ENCODE measurements at places on chromosomes 1 and 21.

- DNase-seq, result peak; percentile 90
Measured at GRCh38 chr1:236795757-236796667, 920 bp downstream of the MTR start.

GRCh38 chr1:76300556-76300955 lies 226.0 kb downstream of the ST6GALNAC3 start:
- no peak for DNase-seq

DNA sequence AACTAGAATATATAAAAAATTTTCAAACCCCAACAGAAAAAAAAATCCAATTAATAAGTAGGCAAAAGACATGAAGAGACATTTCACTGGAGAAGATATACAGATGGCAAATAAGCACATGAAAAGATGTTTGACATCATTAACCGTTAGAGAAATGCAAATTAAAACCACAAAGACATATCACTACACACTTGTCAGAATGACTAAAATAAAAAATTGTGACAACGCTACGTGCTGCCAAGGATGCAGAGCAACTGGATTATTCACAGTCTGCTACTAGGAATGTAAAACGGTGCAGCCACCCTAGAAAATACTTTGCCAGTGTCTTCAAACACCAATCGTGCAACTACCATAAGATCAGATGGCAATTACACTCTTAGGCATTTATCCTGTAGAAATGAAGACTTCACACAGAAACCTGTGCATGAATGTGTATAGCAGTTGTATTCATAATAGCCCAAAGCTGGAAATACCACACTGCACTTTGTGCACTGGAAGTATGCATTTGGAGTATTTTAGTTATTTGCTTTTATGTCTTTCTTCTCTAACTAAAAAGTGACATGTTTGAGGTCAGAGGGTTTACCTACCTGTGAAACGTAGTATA lies 75.3 kb upstream of the PALMD start:
- no peak for DNase-seq

- peak; percentile 64 for DNase-seq
Measured at GRCh38 chr1:151739590-151740355, 18.5 kb downstream of the RIIAD1 start.

DNA sequence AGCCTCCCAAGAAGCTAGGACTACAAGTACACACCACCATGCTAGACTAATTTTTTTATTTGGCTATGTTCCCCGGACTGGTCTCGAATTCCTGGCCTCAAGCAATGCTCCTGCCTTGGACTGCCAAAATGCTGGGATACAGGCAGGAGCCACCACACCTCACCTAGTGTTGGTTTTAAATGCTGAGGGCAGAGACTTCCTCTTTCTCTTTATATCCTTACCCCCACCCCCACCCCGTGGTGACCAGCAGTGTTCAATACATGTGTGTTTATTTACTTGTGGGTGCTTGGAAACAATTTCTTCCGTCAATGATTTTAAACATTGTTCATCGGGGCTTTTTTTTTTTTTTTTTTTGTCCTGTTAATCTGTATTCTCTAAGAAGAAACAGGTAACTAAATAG lies 158.9 kb downstream of the ZBTB18 start:
- no peak for DNase-seq

GRCh38 chr1:54742282-54742681 lies 22.0 kb downstream of the PARS2 start:
- peak; percentile 61 for DNase-seq

- no peak for DNase-seq
Measured at GRCh38 chr1:54595956-54596498, 27.3 kb downstream of the FAM151A start.

DNA sequence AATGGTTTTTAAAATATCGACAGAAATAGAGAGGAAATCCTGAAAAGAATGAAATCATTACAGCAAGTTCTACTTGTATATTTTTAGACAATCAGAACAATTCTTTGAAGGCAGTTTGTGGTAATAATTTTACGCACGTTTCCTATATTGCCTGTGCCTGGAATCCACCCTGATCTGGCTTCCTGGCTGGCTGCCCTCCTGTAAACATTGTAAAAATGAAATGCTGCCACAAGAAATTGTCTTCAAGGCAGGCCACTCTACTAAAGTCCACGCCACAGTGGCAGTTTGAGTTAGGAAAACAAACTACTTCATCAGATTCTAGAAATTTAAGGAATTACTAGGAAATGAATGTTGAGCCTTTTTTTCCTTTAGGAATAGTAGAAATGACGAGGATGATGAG lies 454.5 kb upstream of the NR5A2 start:
- DNase-seq, result no peak

- no peak for DNase-seq
Measured at GRCh38 chr1:158179301-158180041, 1.2 kb upstream of the CD1D start.

DNA sequence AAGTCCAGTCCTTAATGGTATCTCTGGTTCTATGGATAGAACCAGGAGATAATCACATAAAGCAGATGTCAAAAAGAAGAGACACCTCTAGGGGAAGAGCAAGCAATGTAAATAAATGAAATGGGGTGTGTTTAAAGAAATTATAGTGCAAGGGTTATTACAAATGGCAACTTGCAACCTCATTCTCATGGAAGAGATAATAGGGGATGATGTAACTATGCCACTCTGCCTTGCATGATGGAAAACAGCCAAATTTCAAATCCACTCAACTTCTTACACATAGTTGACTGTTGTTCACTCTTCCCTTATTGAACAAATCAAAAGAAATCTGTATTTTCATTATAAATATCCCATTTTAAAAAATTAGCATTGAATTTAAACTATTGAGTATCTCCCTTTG lies 274.0 kb upstream of the TMPRSS15 start:
- DNase-seq, result no peak

- DNase-seq, result no peak
Measured at GRCh38 chr1:51867479-51868232, 10.9 kb downstream of the NRDC start.

DNA sequence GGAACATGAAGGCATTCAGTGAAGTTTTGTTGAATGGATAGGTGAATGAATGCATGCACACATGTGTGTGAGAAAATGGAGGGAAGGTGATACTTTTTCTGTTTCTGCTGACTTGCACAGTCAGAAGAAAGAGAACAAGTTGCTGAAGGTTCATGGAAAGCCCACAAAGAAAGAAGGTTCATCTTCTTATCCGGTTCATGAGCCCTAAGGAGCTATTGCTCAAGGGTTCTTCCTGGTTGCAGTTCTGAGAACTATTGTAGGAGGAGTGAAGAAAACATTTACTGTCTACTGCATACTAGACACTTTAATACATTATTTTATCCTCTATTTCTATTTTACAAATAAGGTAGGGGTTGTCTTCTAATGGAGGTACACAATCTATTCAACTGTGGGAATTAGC lies 13.4 kb upstream of the NIBAN1 start:
- DNase-seq, result no peak

DNA sequence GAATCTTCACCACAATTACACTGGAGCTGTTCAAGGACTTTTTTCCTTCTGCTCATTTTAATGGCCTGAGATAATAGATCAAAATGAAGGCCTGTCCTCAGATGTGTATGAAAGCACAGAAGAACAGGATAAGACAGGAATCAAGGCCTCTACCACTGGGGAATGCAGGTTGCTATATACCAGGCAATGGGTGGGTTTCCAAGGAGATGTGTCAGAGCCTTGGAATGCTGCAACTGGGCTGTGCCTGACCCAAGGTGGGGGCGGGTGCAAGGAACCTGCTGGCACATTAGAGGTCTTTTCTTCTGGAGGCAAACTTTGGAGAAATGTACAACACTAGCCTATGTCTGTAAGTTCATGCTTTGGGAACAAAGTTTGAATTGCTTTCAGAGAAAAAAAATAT lies 21.7 kb upstream of the LAMC2 start:
- no peak for DNase-seq

- no peak for DNase-seq
Measured at GRCh38 chr1:154337253-154337894, 12.0 kb downstream of the ATP8B2 start.

- no peak for DNase-seq
Measured at GRCh38 chr1:214120951-214121350, 133.2 kb downstream of the PROX1 start.

DNA sequence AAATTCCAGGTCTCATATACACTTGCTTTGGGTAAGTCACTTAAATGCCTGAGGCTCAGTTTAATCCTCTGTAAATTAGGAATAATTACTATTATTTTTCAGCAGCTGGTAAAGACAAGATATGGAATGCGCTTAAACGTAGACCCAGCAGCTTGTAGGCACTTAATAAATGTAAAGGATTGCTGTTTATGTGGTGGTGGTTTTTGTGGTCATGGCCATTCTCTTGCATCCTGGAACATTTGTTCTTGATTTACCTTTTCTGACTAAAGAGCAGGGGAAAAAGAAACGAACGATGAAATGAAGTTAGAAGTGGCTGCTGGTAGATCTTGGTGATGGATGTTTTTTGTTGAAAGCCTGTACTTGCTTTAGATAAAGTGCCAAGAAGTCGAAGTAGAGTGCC lies 195.0 kb upstream of the FOXD3 start:
- no peak for DNase-seq

- no peak for DNase-seq
Measured at GRCh38 chr1:166182281-166182680, 15.5 kb upstream of the FAM78B start.

DNA sequence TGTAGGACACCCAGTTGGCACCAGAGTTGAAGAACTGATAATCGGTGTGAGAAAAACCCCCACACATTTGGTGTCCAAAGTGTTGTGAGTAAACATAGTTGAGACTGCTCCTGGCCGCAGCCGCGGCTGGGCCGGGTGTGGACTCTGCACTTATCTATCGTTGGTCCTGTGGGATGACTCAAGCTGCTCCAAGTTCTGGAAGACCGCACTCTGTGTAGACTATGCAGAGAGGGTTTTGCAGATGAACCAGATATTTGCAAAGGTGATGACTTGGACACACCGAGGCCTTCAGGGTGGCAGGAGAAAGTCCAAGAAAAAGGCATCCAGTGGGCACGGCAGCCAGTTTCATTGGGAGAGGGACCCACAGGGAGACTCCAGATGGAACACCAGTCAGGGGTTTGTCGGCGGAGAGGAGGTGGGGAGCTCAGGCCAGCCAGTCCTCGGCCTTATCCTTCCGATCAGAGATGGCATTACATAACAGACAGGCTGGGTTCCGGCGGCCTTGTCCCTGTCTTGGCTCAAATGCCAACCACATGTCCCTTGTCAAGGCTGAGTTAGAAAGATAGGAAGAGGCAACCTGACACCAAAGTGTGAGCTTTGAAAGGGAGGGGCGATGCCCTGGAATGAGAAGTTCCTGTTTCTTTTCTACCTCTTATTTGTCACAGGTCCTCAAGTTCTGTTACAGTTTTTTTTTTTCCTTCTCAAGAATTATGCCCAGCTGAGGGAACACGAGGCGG lies 21.1 kb downstream of the C2CD2 start:
- no peak for DNase-seq

- DNase-seq, result peak; percentile 2
Measured at GRCh38 chr1:205565799-205566198, 61.3 kb downstream of the CDK18 start.

DNA sequence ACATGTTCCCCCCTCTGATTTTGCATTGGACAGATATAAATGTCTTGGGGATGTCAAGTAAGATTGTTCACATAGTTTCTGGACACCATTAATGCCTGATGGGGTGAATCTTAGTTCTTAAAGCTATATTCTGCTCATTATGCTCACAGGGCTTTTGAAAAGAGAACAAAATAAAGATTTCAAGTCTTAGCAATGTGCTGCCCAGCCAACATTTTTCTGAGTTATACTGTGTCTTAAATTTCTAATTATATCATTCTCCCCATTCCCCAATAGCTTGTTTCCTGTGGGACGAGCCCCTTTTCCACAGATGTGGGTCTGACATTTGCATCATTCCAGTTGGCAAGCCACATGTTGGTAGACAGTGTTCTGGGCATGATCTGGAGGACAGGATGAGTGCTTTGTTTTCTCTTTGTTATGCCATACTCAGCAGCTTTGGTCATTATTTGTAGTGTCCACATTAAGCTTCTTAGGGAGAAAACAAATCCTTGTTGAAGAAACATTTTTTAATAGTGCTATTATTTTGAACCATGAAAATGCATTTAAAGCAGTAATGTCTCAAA lies 32.8 kb downstream of the MTARC1 start:
- peak; percentile 29 for DNase-seq

- DNase-seq, result no peak
Measured at GRCh38 chr1:197465528-197466327, 197.7 kb downstream of the CRB1 start.

GRCh38 chr1:24735509-24736375 lies 9.5 kb upstream of the CLIC4 start:
- DNase-seq, result no peak

DNA sequence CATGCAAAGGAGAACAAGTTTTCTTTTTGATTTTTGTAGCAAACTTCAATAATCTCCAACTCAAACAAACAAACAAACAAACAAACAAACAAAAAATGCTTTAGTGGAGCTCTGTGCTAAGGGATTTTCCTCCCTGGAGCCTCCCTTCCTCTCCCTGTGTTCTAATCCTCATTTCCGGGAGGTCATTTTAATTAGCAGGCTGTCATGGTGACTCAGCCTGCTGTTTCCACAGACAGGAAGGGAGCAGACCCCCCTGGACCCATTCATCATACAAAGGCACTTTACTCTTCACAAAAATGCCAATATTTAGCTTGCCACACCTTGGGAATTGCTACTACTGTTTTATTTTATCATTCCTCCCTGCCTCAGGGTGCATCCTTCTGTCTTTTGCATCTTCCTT lies 61.0 kb upstream of the SPATA6 start:
- no peak for DNase-seq

DNA sequence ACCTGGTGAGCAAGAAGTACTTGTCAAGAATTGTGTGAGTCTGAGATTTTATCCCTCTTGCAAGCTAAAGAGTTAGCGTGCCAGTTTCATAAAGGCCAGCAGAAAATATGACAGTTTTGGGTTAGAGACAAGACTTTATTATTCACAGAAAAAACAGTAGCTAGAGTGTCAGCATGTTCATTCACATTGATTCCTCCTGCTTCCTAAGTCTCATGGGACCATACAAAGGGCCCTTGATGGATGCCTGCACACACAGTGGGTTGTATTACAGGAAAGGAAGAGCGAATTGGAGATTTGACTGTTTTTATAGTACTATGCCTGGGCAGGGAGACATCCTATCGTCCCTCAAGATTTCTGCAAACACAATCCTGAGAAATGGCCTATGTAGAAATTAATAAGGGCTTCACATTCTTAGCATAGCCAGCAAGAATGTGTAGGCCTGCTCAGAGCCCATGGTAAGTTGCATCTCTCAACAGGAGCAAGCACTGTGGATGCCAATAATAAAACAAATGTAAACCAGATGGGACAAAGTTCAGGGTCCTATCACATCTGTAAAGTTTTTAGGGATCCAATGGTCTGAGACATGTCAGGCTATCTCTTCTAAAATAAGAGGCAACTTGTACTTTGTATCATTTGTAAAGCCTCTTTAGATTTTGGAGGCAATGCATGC lies 4.0 kb upstream of the ASPM start:
- no peak for DNase-seq

GRCh38 chr1:40079774-40080400 lies 17.2 kb downstream of the PPT1 start:
- DNase-seq, result no peak

Data from lower leg skin (tissue), 4 donors.